Inflammatory macrophage (primary cell): ENCODE measurements at places on chromosomes 7 and 10.

- DNase-seq, result no peak
Observed at GRCh38 chr10:66737241-66737640, 188.6 kb upstream of the LRRTM3 start.

GRCh38 chr10:33939410-33939809, 604.9 kb upstream of the NRP1 start:
- DNase-seq, result no peak

- DNase-seq, result no peak
Observed at GRCh38 chr7:105249216-105249615, 139.5 kb downstream of the SRPK2 start.

- no peak for DNase-seq
Observed at GRCh38 chr7:29839921-29840320, 33.6 kb downstream of the WIPF3 start.

- peak; percentile 55 for DNase-seq
Observed at GRCh38 chr10:92790440-92790839, 57.9 kb upstream of the EXOC6 start.
